HCT116 (cell line): ENCODE measurements at places on chromosomes 12 and 14. TPM values are rescaled to one million over a fixed set of nuclear protein-coding genes. Genes with fewer than 3 reads are reported as not detected.

The NOS1 gene
- total RNA-seq, result 0.22 TPM

The PCED1B gene
- total RNA-seq, result 0.86 TPM

- no peak for DNase-seq
Measured at GRCh38 chr12:114032801-114033200, 66.7 kb upstream of the RBM19 start.

GRCh38 chr12:56593909-56594621 is 36.1 kb downstream of the BAZ2A start:
- DNase-seq, result peak; percentile 51

DNA sequence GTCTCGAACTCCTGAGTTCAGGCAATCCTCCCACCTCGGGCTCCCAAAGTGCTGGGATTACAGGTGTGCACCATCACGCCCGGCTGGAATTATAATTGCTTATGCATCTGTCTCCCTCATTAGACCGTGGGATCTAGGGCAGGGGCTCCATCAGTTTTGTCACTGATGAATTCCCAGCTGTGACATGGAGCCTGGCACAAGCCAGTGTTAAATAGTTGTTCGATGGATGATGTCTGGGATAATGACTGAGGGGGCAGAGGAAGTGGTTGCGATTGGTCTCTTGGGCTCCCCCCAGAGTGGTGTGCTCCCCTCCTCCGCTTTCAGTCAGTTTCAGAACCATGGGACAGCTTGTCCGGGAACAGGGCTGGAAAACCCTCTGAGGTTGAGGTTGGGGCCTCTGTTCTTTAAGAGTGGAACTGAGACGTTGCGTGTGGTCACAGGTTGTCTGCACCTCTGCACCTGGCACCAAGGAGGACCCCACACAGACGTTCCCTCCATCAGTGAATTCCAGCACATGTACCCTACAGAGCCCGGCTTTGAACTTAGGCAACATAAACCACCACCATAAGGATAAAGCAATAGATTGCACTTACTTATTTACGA is 30.8 kb upstream of the BATF start:
- DNase-seq, result no peak

GRCh38 chr12:122326586-122326985 is 60.3 kb upstream of the VPS33A start:
- DNase-seq, result no peak

DNA sequence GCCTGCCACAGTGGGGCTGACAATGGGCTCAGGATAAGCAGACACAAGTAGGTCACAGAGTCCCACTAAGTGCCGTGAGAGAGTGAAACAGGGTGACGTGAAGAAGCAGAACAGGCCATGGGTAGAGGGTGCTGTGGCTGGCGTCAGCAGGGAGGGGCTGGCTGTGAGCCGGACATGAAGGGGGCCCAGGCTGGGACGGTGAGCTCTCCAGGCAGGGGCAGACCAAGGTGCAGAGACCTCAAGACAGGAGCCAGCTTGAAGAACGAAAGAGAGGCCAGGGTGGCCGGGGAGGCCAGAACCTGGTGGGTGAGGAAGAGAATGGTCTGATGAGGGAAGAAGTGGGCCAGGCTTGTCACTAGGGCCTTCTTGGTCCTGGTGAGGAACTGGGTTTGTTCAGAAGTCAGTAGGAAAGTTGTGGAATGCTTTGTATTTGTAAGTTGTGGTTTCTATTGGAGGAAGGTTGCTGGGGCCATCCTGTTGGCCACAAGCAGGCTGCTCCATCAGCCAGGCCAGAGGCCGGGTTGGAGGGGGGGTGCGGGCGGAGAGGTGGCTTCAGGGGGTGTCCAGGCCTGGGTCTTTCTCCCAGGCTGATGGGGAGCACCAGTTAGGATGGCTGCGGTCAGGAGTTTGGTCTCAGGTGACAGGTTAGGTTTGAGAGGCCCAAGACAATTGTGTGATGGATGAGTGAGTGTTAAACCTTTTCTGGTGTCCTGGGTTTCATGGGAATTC is 21.4 kb upstream of the MLXIP start:
- DNase-seq, result no peak
